Stimulated activated CD8-positive, alpha-beta memory T cell treated with anti-CD3 and anti-CD28 coated beads, Interleukin-4, amount 100 ng/mL, for 1 hour (primary cell): ENCODE measurements at places on chromosomes 5 and 9.

DNA sequence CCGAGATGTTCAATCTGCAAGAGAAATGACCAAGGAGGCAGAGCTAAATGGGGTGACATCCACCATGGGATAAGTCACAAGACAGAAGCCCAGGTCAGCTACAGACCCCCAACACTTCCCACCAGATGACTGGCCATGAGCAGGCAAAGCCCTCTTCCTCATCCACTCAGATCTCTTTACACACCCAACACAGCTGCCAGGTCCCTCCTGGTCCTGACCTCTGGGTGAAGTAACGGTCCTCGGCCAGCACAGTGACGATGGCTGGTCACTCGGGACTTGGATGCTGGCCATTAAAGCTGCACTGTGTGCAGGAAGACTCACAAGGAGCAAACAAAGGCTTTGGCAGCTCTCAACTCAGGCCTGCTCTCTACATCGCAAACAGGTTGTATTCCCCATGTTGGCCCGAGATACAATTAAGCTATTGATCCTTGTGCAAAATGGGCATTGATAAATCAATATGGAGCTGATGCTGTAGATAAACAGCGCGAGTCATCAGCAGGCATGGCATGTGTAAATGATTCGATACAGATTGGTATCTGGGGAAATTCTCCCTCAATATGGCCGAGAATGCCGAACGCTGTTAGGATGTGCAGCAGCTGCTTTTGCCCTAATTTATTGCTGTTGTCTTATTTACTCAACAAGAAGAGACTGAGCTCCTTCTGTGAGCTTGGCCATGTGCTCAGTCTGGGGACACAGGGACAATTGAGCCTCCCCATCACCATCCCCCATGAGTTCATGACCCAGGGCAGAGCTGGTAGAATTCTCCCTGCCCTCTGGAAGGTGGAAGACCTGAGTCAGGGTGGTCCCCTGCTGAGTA is 98.7 kb downstream of the C5orf15 start:
- no peak for DNase-seq

- no peak for DNase-seq
Observed at GRCh38 chr5:93589829-93590215, 6.8 kb downstream of the NR2F1 start.

DNA sequence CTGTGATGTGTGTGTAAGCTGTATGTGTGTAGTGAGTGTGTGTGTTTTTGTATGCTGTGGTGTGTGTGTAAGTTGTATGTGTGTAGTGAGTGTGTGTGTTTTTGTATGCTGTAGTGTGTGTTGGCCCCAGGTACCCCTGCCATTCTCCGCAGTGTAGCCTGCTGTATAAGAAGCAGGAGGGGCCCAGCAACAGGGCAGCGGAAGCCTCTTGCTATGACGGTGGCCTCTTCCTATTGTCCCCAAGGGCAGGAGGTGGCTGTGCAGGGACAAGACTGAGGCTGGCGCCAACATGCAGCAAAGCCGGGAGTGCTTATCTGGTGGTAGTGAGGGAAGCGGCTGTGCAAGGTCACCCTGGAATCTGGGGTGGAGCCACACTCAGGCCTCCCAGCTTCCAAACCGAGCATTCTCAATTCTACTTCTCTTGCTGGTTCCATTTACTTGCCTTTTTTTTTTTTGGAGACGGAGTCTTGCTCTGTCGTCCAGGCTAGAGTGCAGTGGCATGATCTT is 5.1 kb downstream of the SPAAR start:
- no peak for DNase-seq

- DNase-seq, result no peak
Observed at GRCh38 chr9:133775291-133775690, 37.1 kb upstream of the SARDH start.
